Activated CD8-positive, alpha-beta memory T cell treated with anti-CD3 and anti-CD28 coated beads for 1 hour (primary cell): ENCODE measurements at places on chromosomes 2 and 18.

- no peak for DNase-seq
Measured at GRCh38 chr2:156465573-156465972, 29.4 kb downstream of the GPD2 start.

DNA sequence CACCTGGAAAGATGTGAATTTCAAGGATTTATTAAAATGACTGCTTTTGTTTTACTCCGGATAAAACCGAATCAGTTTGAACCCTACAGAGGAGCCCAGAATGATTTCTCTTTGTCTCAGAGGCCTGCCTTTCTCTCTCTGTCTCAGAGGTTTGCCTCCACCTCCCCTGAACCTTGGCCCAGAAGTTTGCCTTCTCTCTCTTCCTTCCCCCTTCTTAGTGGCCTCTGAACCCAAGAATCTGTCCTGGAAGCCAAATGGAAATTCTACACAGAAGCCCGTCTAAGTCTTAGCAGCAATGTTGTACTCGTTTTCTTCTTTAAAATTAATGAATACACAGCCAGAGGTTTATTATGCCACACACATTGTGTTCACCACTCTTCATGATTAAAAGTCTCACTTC, 200.7 kb downstream of the SOCS6 start:
- no peak for DNase-seq

- DNase-seq: no peak
Measured at GRCh38 chr2:8409461-8410260, 272.2 kb upstream of the ID2 start.

DNA sequence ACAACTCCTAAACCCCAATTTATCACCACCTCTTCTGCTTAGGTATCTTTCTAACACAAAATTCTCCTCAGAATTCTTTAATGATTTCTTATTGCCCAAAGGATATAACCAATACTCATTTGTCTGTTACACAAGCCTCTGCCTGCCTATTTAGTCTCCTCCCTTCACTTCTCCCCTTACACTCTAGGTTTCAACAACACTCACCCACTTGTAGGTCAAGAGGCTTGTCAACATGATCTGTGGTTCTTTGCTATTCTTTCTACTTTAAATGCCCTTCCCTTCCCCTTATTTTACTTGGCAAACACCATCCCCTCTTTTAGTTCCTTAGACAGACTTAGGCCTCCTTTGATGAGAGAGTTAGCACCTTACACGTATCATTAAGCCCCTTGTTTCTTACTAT, 69.0 kb upstream of the C2orf15 start:
- DNase-seq: no peak

DNA sequence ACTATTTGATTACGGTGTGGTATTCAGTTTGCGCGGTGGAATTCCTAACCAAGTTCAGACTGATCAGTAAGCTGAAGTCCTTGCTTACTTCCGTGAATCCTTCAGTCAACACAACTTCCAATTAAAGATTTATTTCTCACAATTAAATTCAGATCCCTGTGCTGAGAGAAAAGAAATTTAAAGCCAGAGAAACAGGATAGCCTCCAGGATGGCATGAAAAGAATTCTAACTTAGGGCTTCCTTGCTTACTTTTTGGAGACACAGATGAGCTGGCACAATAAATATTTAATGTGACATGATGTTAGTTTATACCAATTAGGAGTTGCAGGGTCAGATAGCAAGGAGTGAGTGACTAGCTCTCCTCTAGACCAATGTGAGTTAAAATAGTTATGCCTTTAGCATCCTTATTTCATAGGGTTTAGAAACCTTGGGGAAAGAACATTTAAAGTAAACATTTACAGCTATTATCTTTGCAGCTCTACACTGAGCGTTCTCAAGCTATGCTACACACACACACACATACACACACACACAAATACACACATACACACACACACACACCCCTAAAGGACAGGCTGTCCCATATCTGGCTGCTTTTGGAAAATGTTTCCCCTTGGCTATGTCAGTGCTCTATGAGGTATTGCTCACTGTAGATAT, 151.0 kb downstream of the TRIB2 start:
- DNase-seq: no peak

- DNase-seq: no peak
Measured at GRCh38 chr2:176552501-176553135, 283.4 kb downstream of the MTX2 start.

DNA sequence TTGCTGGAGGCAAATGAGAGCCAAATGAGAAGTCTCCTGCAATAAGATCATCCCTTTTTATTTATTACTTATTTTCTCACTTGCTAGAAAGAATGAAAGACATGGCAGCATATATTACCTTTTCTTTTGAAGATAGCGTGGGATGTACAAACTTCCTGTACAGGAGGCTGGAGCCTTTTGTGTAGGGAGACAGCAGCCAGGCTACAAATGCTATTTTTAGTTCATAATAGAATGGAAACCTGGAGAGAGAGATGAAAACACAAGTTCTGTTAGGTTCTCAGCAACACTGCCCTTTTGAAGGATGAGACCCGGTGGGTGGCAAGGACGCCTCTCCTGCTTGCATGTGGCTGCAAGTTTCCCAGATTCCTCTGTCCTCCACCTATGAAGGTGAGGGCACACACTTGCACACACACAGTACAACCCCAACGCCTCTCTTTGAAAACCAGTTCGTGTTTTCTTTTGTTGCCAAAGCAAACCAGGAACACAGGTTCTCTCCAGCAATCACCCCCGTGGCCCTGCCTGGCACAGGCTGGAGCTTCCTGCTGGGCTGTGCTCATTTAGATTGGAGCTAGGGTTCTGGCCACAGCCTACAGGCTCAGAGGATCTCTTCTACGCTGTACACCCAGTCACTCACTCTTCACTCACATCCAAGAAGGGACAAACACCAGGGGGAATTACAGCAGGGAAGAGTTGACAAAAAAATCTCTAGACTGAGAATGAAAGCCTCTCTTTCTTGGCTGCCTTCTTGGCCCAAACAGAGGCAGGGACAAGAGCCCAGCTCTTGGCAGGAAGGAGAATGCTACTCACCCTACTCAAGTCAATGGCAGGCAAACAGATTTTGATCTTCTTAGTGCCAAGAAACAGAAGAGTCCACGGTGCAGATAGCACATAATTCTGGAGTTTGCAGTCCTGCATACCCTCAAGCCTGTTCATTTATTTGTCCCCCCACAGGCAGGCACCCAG, 55.6 kb downstream of the MRPL35 start:
- DNase-seq: no peak

DNA sequence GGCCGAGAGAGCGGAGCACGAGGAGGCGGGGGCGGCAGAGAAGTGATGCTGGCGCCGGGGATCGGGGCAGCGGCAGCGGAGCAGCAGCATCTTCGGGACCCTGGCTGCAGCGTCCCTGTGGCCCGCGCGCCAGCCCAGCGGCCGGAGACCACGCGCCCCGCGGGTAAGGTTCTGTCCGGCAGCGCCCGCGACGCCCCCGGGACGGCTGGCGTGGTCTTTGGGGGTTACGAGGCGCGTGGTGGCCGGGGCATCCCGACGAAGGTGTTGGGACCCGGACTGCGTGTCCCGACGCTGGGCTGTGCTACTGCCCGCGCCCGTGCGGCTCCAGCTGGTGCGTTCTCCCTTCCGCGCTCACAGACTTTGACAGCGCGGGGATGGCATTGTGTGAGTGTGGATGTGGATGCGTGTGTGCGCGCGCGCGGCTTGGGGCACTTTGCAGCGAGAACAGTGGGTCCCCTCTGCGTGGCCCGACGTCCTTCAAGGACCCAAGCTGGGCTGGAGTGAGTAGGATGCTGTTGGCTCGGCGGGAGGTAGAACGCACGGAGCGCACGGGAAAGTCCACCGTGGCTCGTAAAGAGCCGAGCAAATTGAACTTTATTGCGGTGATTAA, 405.0 kb downstream of the XIRP2 start:
- DNase-seq: no peak

DNA sequence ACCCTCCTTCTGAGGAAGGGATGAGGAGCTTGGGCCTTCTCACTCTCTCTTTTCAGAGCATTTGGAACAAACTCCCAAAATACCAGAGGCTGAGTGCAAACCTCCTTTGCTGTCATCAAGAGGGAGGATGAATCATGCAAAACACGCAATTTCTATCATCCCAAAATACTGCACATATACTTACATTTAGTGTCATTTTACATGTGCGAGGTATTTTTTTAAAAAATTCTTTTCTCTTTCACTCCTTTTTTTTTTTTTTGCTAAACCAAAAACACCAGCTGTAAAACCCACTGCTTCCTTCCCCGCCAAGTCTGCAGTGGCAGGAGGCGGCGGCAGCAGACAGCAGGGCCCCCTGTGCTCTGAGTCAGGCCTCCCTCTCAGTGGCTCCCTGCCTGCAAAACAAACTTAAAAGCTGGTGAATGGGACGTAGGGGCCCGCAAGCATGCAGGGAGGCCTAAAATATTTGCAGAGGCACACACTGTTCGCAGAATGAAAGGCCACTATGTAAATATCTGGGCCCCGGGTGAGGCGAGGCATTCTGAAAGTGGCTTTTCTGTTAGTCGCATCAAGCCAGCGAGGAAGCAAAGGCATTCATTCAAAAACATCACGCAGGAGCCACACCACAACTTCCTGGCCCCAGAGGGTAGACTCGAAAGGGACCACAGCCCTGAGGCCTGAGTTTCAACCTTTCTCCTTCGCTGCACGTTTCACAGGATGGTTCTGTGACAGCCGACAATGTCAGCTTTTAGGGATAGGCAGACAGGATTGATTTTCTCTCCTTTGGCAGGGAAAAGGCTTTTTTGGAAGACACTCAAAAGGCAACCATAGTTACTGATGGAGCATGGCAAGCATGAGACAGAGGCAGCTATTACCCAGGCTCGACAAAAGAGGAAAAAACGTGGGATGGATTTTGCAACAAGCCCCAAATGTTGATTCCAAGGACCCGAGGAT, 73.4 kb downstream of the ACTR2 start:
- DNase-seq: peak; percentile 46

DNA sequence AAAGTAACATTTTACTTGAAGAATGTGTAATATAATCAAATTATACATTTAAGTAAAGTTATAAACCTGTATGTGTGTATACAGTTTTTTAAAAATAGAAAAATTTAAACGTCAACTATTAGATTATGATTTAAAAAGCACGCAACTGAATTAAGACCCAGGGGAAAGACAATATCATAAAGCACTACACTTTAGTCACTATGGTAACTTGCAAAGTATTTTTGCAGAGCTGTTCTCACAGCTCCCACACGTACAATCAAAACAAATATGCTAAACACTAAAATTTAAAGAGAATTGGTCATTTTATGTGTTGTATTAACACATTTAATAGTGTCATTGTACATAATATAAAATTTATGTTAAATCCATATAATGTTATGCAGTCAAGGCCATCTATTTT, 59.7 kb downstream of the FTCDNL1 start:
- DNase-seq: no peak

DNA sequence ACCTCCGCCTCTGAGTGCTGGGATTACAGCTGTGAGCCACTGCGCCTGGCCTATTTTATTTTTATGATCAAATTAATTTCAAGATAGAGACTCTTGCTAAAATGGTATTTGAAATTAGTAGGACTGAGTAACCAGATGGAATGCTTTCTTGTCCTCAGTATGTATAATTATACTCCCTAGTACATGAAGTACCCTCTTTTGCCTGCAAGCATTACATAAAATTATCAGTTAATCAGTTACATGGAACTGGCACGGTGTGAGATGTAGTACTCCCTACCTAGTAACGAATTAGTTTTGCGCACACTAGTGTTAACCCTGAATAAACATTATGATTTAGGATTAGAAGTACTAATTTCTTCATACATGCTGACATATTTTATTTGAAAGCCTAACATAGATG, 41.6 kb downstream of the RBBP8 start:
- DNase-seq: no peak

DNA sequence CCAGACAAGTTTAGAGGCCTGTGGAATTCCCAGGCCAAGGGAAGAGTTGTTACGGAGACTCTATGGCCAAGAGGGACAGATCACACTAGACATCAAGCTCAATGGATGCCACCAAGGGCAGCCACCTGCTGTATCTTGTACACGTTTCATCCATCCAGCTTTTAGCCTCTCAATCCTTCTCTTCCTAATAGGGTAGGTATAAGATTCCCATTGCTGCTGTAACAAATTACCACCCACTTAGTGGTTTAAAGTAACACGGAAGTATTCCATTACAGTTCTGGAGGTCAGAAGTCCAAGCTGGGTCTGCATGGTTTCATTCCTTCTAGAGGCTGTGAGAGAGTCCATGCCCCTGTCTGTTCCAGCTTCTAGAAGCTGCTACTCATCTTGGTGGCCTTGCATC, 87.8 kb downstream of the GBX2 start:
- DNase-seq: no peak

- no peak for DNase-seq
Measured at GRCh38 chr18:13499803-13500202, 226.6 kb downstream of the FAM210A start.
